ENCODE measurements at places on chromosomes 12 and 14.

GRCh38 chr14:89240414-89240813 is 176.6 kb downstream of the FOXN3 start:
- DNase-seq = no peak

- no peak for DNase-seq
Observed at GRCh38 chr14:101239065-101239464, 322.2 kb upstream of the DIO3 start.

DNA sequence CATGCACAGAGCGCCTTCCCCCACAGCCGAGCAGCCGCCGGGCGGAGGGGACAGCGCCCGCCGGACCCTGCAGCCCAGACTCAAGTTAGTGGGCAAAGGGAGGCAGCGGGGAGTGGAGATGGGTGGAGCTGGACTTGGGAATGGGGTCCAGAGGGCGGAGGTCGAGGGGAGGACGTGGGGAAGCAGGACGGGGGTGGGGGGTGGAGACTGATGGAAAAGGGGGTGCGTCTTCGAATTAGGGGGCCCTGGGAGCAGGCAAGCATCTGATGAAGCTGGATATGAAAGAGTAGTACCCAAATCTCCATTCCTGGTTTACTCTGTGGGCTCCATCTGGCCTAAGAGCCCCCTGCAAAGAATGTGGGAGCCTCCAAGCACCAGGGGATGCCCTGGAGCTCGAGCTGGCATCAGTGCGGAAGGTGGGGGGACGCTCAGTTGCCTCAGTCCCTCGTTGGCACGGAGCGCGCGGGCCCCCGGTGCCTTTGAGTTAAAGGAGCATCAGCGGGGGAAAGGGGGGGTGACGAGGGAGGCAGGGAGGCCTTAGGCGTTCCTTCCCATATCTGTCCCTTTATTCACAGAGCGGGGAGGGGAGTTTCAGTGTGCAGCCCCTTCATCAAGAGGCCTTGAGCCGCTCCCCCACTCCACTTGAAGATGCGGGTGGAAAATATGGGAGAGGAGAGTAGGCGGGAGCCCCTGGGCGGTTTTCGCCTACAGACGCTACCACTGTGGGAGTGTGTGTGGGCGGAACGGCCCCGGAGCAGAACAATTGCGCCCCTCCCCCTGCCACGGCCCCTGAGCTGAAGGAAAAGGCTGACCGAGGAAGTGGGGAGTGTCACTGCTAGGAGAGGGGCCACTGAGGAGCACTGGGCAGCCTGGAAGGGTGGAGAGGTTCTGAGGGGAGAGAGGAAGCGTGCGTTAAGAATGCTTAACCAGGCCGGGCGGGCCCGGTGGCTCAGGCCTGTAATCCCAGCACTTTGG is 644 bp downstream of the NAB2 start:
- peak; percentile 84 for DNase-seq

DNA sequence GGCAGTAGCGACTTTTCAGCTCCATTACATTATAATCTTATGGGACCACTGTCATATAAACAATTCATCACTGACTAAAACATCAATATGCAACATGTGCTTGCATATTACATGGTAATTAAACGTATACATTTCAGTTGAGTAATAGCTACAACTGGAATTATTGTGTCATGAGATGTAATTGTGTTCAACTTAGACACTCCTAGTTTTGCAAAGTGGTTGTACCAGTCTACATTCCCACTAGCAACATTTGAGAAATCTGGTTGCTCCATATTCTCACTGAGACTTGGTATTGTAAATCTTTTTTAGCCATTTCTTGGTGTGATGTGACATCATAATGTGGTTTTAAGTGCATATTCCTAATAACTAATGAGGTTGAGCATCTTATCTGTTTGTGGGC is 90.0 kb downstream of the CAPZA3 start:
- no peak for DNase-seq

GRCh38 chr14:32574269-32574668 is 245.2 kb downstream of the AKAP6 start:
- DNase-seq = no peak

DNA sequence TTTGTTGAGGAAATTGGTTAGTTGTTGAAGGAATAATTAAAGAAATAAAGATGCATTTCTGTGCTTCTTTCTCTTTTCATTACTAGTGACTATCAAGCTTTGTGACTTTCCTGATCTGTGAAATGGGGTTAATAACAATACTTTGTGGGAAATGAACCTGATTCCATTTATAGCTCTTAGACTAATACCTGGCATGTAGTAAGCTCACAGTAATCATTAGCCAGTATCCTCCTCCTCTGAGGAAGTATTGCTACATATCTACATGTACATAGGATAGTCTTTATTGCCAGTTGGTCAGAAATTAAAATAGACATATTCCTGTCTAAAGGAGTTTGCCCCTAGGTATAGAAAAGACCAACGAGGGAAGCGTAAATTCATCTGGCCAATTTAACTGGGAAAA is 1.8 kb upstream of the CCDC198 start:
- DNase-seq = no peak
